ENCODE measurements at places on chromosomes 1 and 21. TPM values are rescaled to one million over a fixed set of nuclear protein-coding genes. Genes with fewer than 3 reads are reported as not detected.

Gene LRP8
- total RNA-seq, result 13.6 TPM

Gene CCSAP
- total RNA-seq, result 5.3 TPM

Gene MCOLN3
- total RNA-seq, result 2.3 TPM

Gene S100A7A
- total RNA-seq, result not detected

Gene TNNI3K
- total RNA-seq, result not detected

Gene MAGOH
- 24.2 TPM for total RNA-seq
